ENCODE measurements at places on chromosomes 5 and 9.

DNA sequence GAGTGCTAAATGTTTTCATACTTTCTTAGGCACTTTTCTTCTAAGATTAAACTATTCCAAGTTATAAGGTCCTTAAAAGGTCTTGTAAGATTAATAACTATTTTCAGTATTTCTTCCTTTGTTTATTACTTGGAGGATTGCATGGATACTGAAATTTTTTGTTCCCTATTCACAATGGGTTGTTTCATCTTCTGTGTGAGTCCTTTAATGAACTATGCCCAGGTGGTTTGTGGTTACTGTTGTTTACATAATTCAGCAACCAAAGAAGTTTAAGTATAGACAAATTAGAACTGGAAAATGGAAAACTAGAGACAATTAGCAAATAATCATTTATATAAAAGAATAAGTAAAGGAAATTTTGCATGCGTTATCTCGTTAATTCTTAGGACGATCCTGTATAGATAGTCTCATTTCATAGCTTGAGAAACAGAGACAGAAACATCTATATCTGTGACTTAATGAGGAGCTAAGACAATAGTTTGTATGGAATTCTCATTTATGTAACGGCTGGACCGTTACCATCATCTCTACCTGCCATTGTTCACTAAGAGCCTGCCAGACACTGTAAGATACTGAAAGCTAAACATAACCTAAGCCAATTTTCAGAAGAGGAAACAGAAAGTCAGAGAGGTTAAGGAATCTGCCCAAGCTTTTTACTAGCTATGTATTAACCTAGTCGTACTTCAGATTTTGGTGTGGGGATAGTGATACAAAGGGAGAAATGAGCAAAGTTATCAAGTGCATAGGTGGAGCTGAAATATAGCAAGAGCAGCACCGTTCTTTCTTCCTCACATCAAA, 148.2 kb downstream of the PAM start:
- DNase-seq, result no peak

DNA sequence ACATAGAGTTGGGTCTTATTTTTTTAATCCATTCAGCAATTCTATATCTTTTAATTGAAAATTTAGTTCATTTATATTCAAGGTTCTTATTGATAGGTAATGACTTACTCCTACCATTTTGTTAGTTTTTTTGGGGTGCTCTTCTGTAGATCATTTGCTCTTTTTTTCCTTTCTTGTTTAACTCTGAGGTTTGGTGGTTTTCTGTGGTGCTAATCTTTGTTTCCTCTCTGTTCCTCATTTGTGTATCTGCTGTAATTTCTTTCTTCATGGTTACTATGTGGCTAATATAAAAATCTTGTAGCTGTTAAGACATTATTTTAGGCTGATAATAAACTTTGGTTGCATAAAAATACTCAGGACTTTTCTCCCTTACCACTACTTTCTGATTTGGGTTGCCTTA, 181.6 kb upstream of the DMRTA1 start:
- DNase-seq, result no peak

GRCh38 chr9:124496463-124496862, 10.7 kb downstream of the NR5A1 start:
- DNase-seq, result no peak

DNA sequence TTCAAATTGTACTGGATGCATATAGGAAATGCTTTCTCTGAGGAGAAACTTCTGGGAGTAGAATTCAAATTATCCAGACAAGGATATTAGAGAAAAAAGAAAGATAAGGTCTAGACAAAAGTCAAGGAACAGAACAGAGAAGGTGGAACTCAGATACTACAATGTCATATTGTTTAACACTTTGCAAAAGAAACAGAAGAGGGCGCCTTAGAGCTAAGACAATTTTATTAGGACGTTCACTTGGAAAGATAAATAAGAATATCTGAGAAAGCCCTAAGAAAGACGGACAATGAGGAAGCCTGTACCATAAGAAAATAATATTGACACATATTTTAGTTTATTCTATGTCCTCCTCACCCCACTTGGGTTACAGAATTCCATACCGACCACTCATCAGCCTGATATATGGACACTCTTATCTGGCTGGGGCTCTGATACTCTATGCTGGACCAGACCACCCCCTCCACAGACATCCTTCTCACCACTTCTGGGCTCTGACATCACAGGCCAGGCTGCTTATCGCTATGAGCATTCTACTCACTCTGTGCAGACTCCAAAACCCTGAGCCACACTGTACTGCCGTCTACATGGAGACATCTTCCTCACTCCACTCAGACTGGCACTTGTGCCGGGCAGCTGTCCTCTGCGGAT, 9.1 kb upstream of the AK3 start:
- DNase-seq, result peak; percentile 61

GRCh38 chr5:120159155-120159554, 304.9 kb upstream of the PRR16 start:
- no peak for DNase-seq

DNA sequence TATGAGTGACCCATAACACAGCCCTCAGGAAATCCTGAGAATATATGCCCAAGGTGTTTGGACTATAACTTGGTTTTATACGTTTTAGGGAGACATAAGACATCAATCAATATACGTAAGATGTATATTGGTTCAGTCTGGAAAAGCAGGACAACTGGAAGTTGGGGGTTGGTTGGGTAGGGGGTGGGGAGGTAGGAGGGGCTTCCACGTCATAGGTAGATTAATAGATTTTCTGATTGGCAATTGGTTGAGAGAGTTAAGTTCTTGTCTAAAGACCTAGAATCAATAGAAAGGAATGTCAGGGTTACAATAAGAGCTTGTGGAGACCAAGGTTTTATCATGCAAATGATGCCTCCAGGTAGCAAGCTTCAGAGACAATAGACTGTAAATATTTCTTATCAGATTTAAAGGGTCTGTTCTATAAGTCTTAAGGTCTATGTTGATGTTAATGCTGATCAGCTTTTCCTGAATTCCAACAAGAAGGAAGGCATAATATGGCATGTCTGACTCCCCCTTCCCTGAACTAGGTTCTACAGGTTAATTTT, 2267.7 kb upstream of the ACO1 start:
- no peak for DNase-seq

- DNase-seq, result peak; percentile 53
Measured at GRCh38 chr5:142320851-142321560, 3.8 kb downstream of the SPRY4 start.

- no peak for DNase-seq
Measured at GRCh38 chr5:20331826-20332225, 343.8 kb upstream of the CDH18 start.

GRCh38 chr9:13731637-13732036, 452.1 kb upstream of the MPDZ start:
- no peak for DNase-seq

- DNase-seq, result no peak
Measured at GRCh38 chr9:71541436-71541835, 226.9 kb downstream of the CEMIP2 start.

DNA sequence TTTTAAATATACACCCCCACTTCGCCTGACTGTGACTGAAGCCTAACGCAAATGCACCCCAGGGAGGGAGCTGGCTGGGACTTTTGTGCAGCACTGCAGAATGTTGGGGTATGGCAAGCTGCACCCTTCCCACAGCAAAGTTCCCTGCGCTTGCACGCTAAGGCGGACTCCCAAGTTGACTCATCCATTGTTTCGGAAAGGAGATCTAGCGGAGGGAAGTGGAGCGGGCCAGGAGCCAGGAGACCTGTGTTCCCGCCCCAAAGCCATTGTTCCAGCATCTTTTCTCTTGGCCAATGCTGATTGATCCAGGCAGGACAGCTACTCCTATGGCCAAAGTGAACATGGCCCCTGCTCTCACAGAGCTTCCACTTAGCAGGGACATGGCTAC, 202.9 kb downstream of the AOPEP start:
- no peak for DNase-seq

DNA sequence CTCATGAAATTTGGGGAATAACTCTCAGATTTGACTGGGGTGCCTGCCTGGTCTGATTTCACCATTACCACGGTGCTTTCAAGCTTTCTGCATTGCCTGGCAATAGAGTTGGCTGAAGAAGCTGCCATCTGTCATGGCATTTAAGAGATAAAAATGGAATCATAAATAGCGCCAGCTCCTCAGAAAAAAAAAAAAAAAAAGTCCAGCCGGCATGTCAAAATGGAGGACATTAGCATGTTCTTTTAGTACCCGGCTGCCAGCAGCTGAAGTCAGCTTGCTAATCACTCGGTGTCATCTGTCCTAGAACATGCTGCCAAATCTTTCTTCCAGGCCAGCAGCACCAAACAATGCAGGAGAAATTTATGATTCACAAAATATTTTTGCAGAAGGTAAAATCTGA, 57.7 kb upstream of the CER1 start:
- no peak for DNase-seq

DNA sequence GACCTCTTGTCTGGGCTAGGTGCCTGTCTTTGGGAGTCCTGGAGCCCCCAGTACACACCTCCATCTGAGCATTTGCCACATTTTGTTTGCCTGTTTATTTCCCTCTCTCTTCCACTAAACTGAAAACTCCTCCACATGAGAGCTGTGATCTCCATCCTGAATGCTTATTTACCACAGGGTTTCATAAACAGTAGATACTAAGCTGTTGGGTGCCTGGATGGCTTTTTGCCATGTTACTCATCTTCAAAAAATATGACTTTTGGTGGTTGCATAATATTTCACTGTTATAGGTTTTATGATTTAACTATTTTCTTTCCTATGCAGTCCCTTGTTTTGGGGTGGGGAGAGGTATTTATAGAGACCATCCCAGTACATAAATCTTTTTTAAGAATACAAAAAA, 99.6 kb downstream of the APBA1 start:
- DNase-seq, result no peak

DNA sequence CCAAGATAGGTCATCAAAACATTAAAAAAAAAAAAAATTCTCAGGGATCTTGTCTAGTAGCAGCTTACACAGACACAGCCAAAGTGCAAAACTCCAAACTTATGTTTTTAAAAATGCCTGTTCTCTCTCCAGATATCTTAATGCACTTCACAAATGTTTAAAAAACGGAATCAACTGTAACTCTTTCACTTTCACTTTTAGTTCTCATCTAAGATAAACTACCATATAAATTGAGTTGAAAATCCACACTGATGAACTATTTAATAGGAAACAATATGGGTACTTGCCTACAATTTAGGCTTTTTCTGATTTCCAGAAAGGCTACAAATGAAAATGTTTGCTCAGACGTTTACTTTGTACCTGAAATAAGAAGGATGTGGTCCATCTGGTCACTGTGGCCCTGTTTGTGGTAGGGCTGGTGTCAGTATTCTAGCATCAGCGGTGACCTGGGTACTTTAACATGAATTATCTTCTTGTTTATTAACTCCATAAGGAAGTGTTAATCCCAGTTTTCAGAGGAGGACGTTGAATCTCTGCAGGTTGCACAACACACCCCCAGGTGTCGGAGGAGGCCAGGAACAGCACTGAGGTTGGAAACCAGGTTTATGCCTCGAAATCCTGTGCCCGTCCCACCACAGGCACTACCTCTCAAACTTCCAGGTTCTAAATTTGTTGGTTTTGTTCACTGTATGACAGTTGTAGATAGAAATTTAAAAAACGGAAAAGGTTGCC, 13.3 kb upstream of the LPCAT1 start:
- no peak for DNase-seq

DNA sequence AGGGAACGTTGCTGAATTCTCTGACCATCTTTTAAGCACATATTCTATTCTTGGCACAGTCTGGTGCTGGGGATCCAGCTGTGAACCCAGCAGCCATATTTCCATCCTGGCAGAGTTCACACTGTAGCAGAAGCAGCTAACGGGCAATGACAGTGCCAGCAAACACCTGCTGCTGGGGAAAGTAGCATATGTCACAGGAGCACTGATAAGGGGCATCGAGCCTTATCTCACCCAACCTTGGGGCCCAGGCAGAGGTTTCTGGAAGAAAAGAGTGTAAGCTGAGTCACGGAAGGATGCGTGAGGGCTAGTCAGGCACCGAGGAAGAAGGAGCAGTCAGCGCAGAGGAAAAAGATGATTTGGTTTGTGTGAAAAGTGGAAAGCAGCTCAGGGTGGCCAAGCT, 1.1 kb downstream of the NDOR1 start:
- no peak for DNase-seq

- DNase-seq, result no peak
Measured at GRCh38 chr5:169131616-169132301, 169.2 kb downstream of the SLIT3 start.

GRCh38 chr9:72977670-72978069, 24.8 kb upstream of the ALDH1A1 start:
- no peak for DNase-seq

DNA sequence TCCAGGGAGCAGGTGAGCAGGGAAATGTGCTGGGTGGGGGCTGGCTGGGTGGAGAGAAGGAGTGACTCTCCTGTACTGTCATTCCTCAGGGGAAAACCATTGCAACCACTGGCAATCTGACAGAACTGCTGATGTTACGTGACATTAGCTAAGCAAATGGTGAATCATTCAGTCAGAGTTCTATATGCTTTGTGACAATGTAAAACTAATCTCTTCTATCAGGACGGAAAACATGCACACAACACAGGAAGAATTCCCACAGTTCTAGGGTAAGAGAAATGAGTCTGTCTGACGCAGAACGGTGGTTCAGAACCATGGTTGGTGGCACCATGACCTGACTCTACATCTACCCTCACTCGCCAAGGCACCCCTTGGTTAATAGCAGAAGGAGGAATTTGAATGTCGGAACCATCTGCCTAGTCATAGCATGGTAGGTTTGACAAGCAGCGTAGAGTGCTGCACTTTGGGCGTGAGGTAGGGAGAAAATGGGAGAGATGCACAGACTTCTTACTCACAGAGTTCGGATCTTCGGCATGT, 243.6 kb upstream of the PANK3 start:
- no peak for DNase-seq

- no peak for DNase-seq
Measured at GRCh38 chr5:83496626-83497025, 25.1 kb downstream of the VCAN start.

DNA sequence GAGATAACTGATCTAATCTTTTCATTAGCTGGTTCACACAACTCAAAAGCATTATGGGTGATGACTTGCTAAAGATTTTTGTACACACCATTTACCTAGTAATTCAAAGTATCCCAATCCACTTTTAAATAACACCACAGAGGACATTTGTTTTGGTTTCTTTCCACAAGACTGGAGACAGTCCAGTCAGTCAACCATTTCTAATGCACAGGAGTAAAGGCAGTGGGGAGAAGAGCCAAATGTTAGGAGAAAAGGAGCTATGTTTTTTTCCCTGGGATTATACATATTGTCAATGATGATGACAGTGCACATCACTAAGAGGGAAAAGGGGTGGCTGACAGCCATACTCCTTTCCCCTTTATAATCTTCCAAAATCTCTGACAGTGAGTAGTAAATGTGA, 240.9 kb downstream of the GABRB2 start:
- DNase-seq, result no peak

GRCh38 chr9:129932303-129933151, 97.3 kb downstream of the USP20 start:
- peak; percentile 32 for DNase-seq

DNA sequence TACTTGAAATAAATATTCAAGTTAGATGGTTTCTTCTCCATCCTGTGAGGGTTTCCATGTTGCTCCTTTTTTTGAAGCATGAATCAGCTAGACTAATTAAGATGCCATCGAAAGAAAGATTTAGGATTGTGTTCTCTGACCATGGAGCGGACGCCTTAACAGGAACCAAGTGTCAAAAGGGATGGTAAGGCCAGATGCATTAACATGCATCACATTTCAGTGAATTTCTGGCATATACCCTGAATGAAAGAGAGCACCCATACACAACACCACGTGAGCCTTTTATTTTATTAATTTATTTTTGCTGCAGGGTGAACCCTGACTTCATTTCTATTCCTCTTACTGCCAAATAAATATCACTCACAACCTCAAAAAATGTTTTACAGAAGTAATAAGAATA, 1045.3 kb upstream of the ARRDC3 start:
- no peak for DNase-seq
